A549 (cell line): ENCODE measurements at places on chromosomes 1 and 21.

DNA sequence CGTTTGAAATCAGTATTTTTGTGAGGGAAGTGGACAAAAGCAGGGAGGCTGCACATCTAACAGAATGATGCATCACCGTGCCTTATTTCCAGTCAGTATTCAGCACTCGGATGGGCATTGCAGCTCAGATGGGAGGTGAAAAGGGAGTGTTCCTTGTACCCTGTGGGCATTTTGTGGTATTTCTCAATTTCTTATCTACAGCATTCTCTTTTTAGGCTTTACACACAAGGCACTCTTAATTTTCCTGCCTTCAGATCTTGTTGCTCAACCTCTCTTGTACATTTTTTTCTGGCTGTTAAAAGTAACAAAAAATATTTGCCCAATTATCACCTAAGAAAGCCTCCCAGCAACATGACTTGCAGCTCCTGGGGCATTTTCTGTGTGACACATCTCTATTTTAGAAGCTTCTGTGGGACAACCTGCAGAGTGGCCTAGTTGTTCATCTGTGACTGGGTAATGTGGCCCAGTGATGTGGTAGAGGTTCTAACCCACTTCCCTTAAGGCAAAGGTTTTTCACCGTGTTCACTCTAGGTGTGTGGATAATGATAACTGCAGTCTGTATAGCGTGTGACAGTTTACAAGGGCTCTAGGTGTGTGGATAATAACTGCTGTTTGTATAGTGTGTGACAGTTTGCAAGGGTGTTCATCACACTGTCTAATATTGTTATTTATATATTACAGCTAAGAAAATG, 257.2 kb downstream of the PTGER3 start:
- no peak for DNase-seq

DNA sequence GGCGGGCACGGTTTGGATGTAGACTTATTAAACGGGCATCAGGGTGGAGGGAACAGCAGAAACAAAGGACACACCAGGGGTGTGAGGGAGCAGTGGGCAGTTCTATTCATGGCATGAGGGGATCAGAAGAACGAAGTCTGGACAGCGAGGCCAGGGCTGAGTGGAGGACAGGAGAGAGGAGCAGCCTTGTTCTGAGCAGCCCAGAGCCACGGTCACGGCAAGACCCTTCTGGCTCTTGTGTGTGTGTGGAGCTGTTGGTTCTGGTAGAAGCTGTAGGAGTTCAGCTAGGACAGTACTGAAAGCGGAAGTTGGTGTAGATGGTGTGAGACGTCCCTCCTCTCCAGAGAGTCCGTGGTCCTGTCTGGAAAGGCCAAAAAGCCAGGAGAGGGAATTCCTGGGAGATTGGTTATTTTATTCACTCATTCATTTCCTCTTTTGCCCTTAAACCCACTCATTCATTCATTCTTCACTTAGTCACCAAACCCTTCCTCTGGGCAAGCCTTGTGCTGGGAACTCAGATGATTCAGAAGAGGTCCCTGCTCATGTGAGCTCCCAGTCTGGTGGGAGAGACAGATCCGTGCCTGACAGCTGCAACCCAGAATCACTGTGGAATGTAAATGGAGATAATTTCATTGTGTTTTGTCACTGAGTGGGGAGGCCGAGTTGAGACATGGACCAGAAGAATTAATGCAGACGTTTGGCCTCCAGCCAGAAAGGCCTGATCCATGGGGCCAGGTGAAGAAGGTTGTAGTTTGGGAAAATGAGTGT, 4.1 kb upstream of the ACOT11 start:
- DNase-seq: no peak

GRCh38 chr1:86861424-86861823, 52.5 kb downstream of the SELENOF start:
- DNase-seq: no peak

- no peak for DNase-seq
Measured at GRCh38 chr21:29860346-29860745, 79.5 kb downstream of the GRIK1 start.

GRCh38 chr21:27648560-27648959, 681.7 kb upstream of the ADAMTS5 start:
- no peak for DNase-seq

DNA sequence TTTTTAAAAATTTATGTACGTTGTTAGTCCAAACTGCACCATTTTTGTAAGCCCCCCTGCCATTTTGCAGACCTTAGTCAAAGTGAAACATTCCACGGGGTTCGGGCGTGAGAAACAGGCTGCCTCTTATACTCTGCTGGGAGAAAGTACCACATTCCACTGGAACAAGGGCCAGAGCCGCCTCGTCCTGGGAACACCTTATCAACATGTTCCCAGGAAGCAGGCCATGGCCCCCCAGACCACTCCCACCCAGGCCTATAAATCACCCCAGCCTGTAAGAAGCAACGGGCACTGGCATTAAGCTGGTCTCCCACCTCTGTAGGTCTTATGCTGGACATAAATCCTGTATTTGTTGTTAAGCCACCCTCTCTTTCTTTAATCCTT, 854 bp upstream of the ZRANB2 start:
- DNase-seq: no peak

- DNase-seq: no peak
Measured at GRCh38 chr1:77271852-77272580, 9.8 kb upstream of the AK5 start.
